ENCODE measurements at places on chromosomes 16 and 17. TPM values are rescaled to one million over a fixed set of nuclear protein-coding genes. Genes with fewer than 3 reads are reported as not detected.

- H3K27ac ChIP-seq, result no peak overlapping the region
- peaks cover 2% of the 10 kb centered on the region for H3K4me1 ChIP-seq
- peaks cover 2% of the 10 kb centered on the region for H3K36me3 ChIP-seq
Observed at GRCh38 chr16:67653128-67653788, 6.8 kb downstream of the ACD start.

- no peak for DNase-seq
- H3K4me1 ChIP-seq, result no peaks in the 10 kb centered on the region
- no peak overlapping the region for H3K27ac ChIP-seq
- no peaks in the 10 kb centered on the region for H3K36me3 ChIP-seq
- no peak overlapping the region for H3K4me3 ChIP-seq
Observed at GRCh38 chr17:391850-392249, 39.2 kb upstream of the RPH3AL start.

GRCh38 chr16:14360326-14361037, 269.6 kb downstream of the PARN start:
- H3K27me3 ChIP-seq, result peaks cover 3% of the 10 kb centered on the region
- DNase-seq, result no peak
- H3K4me3 ChIP-seq, result no peak overlapping the region
- peaks cover 13% of the 10 kb centered on the region for H3K4me1 ChIP-seq
- no peak overlapping the region for H3K27ac ChIP-seq
- H3K36me3 ChIP-seq, result no peaks in the 10 kb centered on the region

- no peak for DNase-seq
- H3K27me3 ChIP-seq, result peaks cover 10% of the 10 kb centered on the region
- no peak overlapping the region for H3K27ac ChIP-seq
- no peaks in the 10 kb centered on the region for H3K4me1 ChIP-seq
- no peaks in the 10 kb centered on the region for H3K36me3 ChIP-seq
Observed at GRCh38 chr17:27792095-27792494, 8.2 kb downstream of the NOS2 start.

DNA sequence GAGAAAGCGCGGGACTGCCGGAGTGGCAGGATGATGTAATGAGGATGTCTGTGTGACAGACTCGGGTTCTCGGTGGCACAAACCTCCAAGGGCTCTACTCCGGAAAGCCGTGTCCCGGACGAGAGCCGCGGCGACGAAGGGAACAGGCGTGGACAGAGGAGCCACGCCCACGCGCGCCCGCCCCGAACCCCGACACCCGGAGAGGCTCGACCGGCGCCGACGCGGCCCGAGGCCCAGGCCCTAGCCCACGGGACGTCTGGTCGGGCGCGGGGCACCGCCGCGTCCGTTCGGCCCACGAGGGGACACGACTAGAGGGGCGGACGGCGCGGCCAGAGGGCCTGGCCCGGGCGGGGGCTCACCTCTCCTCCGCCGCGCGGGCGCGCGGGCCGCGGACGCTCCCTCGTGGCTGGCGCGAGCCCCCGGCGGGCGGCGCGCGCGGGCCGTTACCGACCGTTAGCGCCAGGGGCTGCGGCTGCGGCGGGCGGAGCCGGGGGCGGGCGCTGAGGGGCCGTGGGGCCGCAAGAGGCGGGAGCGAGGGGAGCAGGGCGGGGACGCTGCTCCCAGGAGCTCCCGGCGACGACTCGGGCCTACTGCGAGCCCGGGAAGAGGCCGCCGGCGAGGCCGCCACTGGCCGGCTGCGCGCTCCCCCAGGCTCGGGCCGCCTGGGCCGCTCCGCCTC, 2.1 kb upstream of the IRX5 start:
- no peaks in the 10 kb centered on the region for H3K36me3 ChIP-seq
- no peak for DNase-seq
- peaks cover 30% of the 10 kb centered on the region for H3K27me3 ChIP-seq
- H3K27ac ChIP-seq, result no peak overlapping the region

DNA sequence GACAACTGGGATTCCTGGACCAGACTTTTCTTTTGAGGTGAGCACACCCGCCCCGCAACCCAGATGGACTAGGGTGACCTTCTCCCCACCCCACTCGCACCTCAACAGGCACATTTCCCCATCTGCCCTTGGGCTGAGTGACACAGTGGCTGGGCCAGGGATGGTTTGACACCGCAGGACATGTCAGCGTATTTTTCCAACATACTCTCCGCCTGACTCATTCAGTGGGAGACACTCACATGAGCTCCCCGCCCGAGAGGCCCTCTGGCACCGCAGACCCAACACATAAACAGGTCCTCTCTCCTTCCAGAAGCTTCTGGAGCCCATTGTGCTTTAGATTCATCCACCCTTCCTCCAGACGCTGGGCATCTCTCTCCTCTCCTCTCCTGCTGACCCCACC, 69.4 kb downstream of the ZDHHC7 start:
- H3K4me1 ChIP-seq, result no peaks in the 10 kb centered on the region
- no peak overlapping the region for H3K27ac ChIP-seq
- no peak overlapping the region for H3K4me3 ChIP-seq

DNA sequence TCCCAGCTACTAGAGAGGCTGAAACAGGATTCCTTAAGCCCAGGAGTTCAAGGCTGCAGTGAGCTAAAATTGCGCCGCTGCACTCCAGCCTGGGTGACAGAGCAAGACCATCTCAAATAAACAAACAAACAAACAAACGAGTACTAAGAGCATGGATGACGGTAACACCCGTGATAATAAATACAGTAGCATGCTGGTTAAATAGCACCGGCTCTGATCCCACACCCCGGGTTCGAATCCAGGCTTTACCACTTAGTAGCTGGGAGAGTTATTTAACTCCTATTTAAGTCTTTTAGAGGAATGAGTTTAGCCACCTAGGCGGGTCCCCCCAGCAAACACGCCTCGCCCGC, 301 bp upstream of the METTL22 start:
- DNase-seq, result no peak
- H3K27ac ChIP-seq, result no peak overlapping the region
- H3K4me3 ChIP-seq, result peak overlapping the region; percentile 56

C17orf100 gene
- 0.33 TPM for total RNA-seq

FBXO39 gene
- 0.66 TPM for total RNA-seq

KRT31 gene
- total RNA-seq, result not detected

KRTAP4-4 gene
- total RNA-seq, result not detected

ABCA10 gene
- 2.8 TPM for total RNA-seq

CACNA1G gene
- 0.99 TPM for total RNA-seq

C16orf92 gene
- not detected for total RNA-seq

HAGH gene
- total RNA-seq, result 47.4 TPM

TOB1 gene
- 10.3 TPM for total RNA-seq

Data from fibroblast of lung (primary cell).